Left lobe of liver (tissue), 2 donors: ENCODE measurements at places on chromosomes 1 and 21.
A peak's percentile ranks its signal among the peaks of the same experiment; 100 is the strongest.

DNA sequence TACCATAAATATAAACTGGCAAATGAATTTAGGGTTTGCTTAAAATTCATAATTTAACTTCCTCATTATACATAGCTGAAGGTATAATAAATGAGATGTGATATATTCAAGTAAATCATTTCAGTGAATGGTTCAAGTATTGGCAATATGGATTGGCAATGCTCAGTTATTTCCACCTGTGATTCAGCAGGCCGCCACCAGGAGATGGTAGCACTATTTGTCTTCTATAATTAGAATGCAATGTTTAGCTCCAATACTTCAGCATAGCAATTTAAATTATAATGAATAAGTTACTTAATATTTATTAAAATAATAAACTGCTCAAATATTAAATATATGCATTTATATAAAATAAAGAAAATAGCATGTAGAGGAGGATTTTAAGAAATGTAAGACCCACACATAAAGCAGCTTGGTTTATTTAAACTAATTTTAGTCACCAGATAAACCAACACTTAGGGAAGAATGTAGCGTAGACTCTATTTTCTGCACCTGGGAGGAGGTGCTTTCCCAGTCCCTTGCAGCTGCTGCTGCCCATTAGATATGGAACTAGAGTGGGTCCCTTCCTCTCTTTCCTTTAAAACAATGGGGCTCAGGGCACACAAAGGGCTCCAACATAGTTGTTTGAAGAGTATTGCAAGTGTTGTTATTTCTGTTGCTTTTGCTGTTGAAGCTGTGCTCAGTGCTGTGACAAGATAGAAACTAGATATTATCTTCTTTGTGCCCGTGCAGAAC, 62.1 kb downstream of the PLPPR4 start:
- DNase-seq, result no peak

DNA sequence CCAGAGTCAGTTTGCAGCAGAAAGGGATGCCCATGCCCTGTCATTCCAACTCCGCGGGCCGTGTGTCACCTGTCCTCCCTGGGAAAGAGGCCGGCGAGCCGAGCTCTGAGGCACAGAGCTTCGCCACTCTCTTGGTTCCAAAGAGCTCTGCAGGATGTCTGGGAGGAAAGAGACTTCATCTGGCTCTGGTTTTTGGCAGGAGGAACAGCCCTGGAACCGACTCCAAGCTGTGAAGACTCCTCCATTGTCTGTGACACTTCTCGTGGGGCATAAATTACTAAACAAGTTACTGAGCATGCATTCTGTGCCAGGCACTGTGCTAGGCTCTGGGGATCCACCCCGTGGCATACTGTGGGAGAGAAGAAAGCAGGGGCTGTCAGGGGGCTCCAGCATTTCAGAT, 3.9 kb upstream of the FAM151A start:
- no peak for DNase-seq

- no peak for DNase-seq
Observed at GRCh38 chr1:109091078-109091838, 694 bp downstream of the TMEM167B start.

DNA sequence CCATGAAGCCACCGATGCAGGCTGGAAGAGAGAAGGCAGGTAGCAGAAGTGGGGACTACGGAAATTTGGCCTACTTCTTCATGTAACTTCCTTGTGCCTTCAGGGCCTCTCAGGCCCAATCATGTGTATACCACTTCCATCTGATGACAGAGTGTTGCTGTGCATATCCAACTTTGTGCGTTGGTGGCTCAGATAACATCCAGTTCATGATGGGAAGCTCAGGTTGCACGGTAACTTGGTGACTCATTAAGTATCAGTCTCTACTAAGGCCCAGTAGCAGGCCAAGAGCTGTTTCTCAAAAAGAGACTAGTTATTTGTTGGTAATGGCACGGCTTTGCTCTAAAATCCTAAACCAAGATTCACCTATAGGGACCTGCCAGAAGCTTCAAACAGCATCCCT, 117.6 kb downstream of the LTN1 start:
- DNase-seq, result no peak

DNA sequence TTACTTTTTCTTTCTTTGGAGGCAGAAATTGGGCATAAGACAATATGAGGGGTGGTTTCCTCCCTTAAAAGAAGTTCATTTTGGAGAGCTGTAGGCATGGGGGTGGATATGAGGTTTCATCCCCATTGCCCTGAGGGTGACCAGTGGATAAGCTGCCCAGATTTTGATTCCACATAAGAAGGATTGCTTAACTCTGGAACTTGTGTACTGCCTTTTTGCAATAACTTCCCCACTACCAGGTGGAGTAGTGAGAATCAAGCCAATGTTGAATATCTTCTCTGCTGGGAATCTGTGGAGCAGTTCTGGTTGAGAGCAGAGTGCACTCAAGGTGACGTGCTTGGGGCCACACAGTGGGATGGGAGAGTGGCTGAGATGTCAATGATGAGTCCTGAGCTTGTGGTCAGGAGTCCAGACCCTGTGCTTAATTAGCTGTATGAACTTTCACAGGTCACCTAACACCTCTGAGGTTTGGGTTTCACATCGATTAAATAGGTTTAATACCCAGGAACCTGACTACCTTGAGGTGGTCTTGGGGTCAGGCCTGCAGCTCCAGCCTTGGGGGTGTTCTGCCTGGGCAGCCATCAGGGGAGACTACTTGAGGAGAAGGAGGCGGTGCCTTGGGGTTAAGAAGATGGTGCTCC, 152.9 kb downstream of the FCRL5 start:
- DNase-seq, result no peak

- no peak for DNase-seq
Observed at GRCh38 chr21:42384156-42384945, 11.5 kb downstream of the TMPRSS3 start.

- DNase-seq, result no peak
Observed at GRCh38 chr1:91511386-91511785, 10.7 kb downstream of the CDC7 start.

GRCh38 chr1:151960780-151961513, 32.7 kb downstream of the S100A10 start:
- DNase-seq, result no peak

DNA sequence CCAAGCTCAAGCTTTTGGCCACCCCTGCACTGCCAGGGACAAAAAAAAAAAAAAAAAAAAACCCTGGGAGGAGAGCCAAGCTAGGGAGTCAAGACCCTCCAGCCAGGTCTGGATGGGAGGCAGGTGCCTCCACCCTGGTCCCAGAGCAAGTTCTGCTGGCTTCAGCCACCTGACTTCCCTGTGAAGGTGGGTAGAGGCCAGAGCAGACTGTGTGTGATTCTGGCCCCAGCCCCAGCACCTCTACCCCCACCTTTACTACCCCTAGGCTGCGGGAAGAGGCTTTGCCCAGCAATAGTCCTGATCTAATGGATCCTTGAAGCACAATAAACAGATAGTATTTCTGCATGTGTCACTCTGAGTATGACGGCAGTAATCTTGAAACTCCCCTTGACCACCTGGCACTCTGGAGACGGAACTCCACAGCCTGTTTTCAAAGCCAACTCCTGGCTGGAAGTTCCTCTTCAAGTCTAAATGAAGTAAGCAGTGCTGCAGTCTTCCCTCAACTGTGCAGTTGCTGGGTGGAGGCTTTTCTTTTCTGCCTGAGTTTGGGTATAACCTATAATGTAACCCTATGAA, 9.8 kb downstream of the PDZK1IP1 start:
- peak; percentile 28 for DNase-seq

DNA sequence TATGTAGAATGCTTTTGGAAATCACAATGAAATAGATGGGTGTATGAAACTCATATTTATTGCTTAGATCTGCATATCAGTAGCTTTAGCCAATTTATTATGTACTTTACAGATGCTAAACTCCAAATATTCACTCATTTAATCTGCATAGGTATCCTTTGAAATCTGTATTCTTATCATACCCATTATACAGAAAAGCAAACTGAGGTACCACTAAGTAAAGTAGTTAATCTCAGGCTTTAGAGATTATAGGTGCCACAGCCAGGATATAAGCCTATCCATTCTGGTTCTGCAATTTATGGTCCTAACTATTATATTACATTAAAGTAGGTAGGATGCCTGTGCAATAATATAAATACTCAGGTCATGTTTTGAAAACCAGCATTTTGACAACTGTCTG, 369.4 kb downstream of the NCAM2 start:
- no peak for DNase-seq

DNA sequence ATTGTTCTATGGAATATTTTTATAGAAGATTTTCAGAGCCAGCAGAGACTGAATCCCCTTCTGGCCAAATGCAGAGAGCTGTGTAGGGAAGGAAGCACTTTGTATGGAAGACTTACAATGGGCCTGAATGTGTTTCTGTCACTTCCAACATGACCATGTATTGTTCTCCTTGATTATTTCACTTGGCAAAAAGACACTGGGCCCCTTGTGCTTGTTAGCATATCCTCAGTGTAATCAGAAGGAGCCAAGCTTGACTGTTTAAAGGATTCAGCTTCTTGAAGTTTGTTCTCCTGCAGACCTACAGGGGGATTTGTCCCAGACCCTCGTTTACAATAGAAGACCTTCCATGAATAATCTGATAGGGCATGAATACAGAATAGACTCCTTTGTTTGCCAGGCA, 48.1 kb upstream of the UBE2U start:
- DNase-seq, result no peak

DNA sequence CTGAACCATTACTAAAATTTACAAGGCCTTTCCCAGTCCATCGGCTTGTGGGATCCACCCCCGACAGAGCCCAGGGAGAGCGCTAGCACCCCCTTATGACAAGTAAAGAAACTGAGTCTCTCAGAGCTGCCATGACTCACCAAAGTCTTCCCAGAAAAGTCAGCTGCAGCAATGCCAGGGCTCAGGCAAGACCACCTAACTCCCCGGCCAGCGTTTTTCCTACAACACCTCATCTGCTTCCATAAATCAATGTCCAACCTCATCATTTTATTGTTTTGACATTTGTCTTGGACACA, 15.0 kb downstream of the DHCR24 start:
- DNase-seq, result no peak

DNA sequence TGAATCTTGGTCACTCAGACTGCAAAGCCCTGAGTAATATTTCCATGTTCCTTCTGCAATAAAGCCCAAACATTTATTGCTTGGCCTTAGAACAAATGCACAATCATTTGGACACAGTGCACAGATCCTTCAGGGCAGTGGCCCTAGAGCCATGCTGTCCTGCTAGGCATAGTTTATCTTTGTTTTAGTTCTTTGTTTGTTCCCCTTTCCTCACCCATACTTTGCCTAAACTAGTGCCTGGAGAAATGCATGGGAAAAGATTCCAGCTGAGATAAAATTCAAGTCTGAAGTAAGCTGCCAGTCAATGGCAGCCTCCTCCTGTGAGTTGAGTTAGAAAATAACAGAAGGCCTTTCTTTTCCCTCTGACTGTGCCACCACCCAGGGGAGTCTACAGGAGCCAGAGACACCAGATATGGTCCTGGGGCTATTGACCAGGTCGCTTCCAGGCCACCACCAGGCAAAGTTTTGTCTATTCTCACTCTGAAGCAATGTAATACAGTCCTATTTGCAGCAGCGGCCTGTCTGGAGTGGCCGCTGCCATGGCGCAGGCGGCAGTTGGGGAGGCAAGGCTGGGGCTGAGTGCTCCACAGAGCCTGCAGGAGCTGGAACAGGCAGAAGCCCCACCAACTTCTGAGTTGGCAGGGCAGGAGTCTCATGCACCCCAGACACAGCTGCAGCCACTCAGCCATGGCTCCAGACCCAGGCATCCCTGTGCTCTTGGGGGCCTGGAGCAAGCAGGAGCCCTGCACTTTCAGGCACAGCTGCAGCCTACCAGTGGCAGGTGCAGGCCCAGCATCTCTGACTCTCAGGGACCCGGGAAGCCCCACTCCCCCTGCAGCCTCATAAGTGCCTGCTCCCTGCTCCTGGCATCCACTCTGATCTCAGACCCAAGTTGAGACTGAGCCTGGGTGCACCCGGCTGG, 258.6 kb downstream of the GPATCH2 start:
- no peak for DNase-seq

DNA sequence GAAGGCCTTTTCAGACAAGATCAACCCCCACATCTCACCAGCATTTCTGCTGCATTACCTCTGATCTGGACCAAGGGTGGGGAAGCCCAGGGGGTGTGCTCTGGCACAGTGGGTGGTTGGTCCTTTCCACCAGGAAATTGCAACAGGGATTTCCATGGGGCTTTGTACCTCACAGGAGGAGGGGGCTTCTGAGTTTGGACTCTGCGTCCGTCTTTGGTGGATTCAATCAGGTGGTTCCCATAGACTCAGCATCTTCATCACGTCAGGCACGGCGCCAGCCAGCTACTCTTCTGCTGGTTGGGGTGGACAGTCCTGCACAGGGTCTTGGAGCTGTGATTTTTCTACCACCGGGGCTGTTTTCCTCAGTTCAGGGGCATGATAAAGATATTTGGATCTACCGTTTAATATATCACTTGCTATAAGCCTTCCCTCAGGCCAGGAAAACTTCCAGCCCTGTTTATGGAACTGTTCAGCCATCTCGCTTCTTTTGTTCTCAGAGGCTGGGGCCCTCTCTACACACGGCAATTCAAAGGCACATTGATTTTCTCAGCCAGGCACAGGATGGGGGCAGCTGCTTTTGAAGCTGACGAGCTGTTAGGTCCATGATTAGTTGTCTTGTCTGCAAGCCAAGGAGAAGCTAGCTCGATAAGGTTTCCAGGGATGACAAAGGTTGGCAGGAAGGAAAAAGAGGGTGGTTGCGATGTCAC, 467.3 kb downstream of the CAMTA1 start:
- DNase-seq, result no peak

DNA sequence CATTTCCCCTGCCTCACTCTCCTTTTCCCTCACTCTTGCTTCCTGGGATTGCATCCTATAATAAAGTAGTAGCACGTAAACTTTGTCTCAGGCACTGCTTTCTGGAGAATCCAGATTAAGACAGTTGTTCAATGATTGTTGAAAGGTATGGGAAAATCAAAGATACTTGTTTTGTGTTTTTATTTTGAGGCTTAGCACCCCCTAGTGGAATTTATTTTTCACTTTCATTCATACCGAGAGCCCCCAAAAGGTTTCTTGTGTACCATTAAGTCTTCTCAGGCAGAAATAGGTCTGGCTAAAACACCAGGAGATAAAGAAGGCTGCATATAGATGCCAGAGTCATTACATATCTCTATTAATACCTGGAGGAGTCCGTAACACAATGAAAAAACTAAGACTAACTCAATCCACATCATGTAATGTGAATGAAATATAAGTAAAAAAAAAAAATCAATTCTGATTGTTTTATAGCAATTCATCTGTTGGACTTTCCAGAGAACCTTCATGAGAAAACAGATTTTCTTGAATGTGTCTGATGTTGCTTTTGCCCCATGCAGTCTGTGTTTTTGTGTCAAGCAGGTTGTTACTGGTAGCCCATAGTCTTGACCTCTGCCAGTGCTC, 103.5 kb downstream of the RPE65 start:
- DNase-seq, result no peak

DNA sequence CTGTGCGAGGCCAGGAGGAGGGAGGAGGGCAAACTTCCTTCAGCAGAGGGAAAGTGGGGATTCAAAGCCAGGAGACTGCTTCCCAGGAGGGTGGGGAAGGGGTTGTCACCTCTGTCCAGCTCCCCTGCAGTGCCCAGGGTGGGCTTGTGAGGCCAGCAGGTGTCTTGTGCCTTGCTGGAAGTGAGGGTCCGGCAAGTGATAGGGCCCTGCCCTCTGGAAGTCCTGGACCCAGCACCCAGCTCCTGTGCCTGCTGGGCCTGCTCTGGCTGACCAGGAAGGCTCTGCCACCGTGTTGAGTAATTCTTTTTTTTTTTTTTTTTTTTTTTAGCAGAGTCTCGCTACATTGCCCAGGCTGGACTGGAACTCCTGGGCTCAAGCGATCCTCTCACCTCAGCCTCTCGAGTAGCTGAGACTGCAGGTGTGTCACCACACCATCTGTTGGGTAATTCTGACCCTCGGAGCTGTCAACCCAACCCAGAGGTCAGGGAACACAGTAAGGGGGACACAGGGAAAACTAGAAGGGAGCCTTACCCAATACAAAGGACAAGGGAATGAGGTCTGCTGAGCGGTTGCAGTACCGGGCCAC, 1.0 kb downstream of the BEST4 start:
- DNase-seq, result no peak
